Body of pancreas (tissue), 4 donors: ENCODE measurements at places on chromosomes 11 and 22. TPM values are rescaled to one million over a fixed set of nuclear protein-coding genes. Genes with fewer than 3 reads are reported as not detected.

DNA sequence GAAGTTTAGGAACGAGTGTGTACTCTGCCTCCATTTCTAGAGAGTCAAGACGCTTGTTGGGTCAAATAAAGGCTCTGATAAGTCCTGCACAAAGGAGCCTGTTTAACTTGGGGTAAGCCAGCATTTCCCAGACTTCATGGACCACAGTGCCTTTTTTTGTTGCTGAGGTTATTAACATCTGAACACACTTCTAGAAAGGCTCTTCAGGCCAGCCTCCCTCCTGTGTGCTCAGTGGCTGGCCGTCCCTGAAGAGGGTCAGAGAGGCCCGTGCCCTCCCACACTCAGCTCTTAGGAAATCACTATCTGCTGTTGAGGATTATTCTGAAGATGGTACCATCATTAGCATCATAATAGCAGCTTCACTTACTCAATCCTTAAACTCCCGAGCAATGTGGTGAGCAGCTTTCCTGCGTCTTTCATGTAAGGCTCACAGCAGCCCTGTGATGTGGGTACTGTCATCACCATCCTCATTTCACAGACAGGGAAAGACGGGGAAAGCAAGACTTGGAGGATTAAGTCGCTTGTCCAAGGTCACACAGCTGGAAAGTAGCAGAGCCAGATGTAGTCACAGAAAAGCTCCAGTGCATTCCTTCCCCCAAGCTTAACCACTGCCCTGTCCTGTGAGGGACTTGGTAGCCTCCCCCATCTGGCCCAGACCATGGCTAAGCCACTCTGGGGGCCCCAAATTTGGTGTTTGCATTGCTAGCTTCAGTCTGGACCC lies 71.3 kb downstream of the TSPAN18 start:
- no peaks in the 10 kb centered on the region for H3K4me1 ChIP-seq
- no peak overlapping the region for H3K27ac ChIP-seq
- DNase-seq: no peak
- no peaks in the 10 kb centered on the region for H3K27me3 ChIP-seq
- H3K4me3 ChIP-seq: no peak overlapping the region

DNA sequence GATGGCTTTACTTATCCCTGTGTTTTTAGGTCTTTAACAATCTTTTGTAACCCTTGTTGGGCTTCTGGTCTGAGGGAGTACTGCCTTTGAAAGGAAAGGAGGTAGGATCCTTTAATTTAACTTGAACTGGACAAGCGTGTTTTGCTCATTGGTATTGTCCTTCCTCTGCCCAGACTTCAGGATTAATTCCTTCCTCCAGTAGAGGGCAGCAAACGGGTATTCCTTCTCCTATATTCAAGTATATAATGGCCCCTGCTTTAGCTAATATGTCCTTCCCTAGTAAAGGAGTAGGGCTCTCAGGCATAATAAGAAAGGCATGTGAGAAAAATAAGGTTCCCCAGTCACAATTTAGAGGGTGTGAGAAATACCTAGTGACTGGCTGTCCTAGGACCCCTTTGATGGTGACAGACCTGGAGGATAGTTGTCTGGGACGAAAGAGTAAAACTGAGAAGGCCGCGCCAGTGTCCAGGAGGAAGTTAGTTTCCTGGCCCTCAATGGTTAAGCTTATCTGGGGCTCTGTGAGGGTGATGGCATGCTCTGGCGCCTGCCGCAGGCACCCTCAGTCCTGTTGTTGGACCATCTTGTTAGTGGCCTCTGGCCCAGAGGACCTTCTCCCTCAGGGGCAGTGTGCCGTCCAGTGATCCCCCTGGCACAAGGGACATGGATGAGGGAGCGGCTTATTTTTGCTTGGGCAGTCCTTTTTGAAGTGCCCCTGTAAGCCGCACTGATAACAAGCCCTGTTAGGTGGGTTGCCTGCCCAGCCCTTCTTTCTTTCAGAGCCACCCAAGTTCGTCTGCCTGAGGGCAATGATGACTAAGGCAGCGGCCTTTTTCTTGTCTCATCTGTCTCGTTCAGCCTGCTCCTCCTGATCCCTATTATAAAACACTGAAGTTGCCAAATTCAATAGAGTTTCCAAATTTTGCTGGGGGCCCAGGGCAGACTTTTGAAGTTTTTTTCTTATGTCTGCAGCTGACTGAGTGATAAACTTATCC lies 51.8 kb downstream of the C11orf71 start:
- DNase-seq: peak; percentile 47
- H3K36me3 ChIP-seq: no peaks in the 10 kb centered on the region
- no peaks in the 10 kb centered on the region for H3K27me3 ChIP-seq
- no peak overlapping the region for H3K27ac ChIP-seq
- no peaks in the 10 kb centered on the region for H3K4me1 ChIP-seq

DNA sequence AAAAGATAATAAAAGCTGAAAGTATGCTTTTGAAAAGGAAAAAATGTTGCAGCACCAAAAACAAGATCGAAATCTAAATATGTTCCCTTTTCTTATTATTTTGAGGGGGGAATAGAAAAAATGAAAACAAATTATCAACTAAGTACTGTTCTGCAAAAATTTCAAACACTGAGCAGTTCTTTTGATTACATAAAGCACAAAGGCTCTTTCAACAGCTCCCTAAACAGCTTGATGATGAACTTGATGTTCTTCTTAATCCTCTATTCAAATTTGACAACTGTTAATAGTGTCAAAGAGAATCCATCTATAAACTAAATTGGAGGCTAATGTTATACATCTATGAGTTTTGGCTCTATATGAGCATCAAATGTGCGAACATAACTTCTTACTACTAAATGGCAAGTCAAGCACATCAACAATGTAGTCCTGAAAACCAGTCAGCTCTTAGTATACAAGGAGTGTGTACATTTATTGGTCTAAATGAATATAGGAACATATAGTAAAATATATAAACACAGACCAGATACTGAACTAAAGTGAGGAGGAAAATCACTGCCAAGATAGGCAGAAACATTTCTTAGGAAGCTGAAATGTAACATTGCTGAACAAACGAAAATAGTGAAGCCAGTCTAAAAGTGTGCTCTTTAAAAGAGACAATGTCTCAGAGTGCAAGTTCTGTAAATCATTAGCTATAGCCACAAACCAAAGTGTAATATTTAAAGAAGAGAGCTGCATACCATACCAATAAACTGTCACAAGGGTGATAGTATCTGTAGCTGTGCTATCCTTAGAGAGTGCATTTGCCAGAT lies 94.3 kb downstream of the SOX6 start:
- H3K27ac ChIP-seq: no peak overlapping the region
- peaks cover 7% of the 10 kb centered on the region for H3K4me1 ChIP-seq
- no peaks in the 10 kb centered on the region for H3K36me3 ChIP-seq

DNA sequence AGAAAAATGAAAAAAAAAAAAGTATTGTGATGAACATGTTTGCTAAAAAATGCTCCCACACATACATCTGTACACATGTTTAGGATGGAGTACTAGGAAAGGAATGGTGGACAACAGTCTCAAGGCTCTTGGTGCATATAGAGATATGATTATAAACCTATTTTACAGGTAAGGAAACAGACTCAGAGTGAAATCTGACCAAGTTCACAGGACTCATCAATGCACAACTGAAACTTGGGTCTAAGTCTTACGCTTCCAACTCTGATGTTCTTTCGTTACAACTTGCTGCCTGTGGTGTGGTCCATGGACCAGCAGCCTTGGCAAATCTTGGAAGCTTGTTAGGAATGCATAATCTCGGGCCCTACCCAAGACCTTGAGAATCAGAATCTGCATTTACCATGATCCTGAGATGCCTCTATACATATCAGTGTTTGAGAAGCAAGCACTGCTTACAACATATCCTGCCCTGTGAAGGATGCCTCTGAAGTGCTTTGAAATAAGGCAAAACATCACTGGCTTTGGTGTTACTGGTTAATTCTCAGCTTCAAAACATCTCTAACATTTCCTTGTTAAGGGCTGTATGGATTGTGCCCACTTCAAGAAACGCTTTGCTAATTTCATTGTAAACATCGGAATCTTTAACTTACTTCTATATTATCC lies 39.9 kb upstream of the NUP160 start:
- no peaks in the 10 kb centered on the region for H3K4me1 ChIP-seq
- H3K4me3 ChIP-seq: no peak overlapping the region
- no peaks in the 10 kb centered on the region for H3K27me3 ChIP-seq

The PGR gene
- 1.6 TPM for total RNA-seq

The OR52E8 gene
- not detected for total RNA-seq
